MCF 10A (cell line): ENCODE measurements at places on chromosomes 7 and 10.
A peak's percentile ranks its signal among the peaks of the same experiment; 100 is the strongest.

DNA sequence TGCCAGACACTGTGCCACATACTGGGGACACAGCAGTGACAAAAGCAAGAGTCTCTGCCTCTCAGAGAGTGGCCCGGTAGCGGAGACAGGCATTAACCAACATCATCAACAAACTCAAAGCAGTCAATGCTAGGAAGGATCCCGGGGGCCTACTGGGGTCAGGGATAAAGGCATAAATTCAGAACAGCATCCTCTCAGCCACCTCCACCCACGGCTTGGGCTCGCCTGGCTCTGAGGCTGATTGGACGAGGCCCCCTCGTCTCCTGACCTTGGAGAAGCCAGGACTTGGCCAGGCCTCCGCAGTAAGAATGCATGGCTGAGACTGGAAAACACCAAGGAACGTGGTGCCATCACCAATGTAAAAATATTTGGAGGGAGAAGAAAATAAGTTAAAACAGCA lies 102.1 kb downstream of the ARHGAP22 start:
- no peak overlapping the region for H3K27ac ChIP-seq
- H3K27me3 ChIP-seq, result no peaks in the 10 kb centered on the region
- DNase-seq, result no peak
- H3K4me1 ChIP-seq, result peaks cover under 1% of the 10 kb centered on the region
- no peak overlapping the region for H3K4me3 ChIP-seq

DNA sequence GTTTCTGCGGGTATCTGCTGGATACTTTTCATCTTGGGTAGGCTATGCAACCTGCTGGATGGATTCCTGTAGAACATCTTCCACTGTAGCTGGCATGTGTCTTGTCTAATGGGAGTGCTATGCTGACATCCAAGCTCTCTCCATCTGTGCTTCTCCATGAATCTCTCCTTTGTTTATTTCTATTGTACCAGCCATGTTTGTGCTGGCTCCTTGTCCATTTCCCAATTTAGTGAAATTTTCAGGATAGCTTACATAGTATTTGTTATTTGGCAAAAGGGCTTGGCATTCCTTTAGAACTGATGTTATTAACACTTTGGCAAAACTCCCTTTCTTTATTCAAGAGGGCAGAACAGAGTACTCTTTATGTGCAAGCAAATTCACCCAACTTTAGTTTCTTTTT lies 198.0 kb downstream of the CSTF2T start:
- no peak overlapping the region for H3K27ac ChIP-seq
- H3K4me1 ChIP-seq, result no peaks in the 10 kb centered on the region

DNA sequence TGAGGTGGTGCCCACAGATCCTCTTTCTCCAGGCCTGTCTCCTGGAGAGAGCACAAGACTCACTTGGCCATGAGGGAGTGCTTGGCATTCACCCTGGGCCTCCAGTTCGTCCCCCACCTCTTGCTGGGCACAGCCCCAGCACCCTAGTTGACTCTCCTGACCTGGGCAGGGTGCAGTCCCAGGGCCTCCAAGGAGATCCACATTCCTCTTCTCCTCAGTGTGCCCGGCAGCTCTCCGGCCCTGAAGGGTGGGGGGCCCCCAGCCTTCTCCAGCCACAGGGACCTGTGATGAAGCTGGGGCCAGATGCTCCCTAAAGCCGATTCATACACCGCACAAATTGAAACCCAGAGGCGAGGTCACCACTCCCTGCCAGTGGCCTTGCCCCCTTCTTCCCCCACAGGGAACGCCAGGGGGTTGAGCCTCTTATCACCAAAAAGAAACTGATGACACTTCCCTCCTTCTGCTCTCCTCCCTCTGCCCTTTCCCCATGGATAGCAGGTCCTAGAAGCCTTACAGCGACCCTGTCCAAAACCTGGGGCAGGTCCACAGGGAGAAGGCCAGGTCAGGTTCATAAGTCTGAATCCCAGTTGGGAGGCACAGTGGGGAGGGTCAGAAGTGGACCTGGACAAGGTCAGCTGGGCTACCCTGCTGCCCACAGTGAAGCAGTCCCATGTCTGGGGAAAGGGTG lies 3.1 kb downstream of the EN2 start:
- H3K27me3 ChIP-seq, result peaks cover 40% of the 10 kb centered on the region
- no peaks in the 10 kb centered on the region for H3K4me1 ChIP-seq

DNA sequence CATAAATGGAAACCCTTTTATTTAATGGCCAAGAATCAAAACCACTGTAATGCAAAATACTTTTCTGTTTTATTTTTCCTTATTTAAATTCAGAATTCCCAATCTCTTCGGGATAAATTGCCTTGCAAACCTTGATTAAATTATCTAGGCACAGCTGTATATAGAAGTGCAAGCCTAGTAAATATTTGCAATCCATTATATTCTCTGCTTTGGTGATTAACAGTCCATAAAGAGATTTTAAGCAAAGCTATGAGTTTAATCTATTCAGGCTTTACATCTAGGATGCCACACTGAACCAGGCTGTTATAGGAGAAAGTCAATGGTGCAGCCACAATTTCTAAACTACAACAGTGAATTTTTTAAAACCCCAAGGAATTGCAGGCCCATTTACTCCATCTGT lies 43.6 kb upstream of the THSD7A start:
- no peak for DNase-seq
- no peak overlapping the region for H3K4me3 ChIP-seq
- H3K36me3 ChIP-seq, result no peaks in the 10 kb centered on the region

- H3K27ac ChIP-seq, result no peak overlapping the region
- H3K4me3 ChIP-seq, result no peak overlapping the region
- DNase-seq, result no peak
- no peaks in the 10 kb centered on the region for H3K27me3 ChIP-seq
- H3K4me1 ChIP-seq, result no peaks in the 10 kb centered on the region
Measured at GRCh38 chr10:77333610-77334340, 303.8 kb downstream of the KCNMA1 start.

- H3K27me3 ChIP-seq, result no peaks in the 10 kb centered on the region
- peaks cover 11% of the 10 kb centered on the region for H3K4me1 ChIP-seq
- DNase-seq, result no peak
- H3K27ac ChIP-seq, result no peak overlapping the region
- H3K4me3 ChIP-seq, result no peak overlapping the region
- H3K36me3 ChIP-seq, result no peaks in the 10 kb centered on the region
Measured at GRCh38 chr7:138924501-138925225, 56.5 kb downstream of the KIAA1549 start.

DNA sequence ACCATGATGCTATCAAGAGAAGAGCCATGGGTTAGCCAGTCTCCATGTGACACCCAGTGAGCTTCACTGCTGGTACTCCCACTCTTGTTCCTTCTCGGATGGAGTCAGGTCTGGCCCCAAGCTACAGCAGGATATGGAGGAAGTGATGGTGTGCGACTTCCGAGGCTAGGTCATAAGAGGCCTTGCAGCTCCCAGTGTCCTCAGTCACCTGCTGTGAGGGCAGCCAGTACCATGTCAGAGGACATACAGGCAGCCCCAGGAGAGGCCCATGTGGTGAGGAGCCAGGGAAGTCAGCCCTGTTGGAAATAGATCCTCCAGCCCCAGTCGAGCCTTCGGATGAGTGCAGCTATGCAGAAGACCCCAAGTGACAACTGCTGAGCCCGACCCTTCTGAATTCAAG lies 237.0 kb downstream of the EBF3 start:
- DNase-seq, result no peak
- no peaks in the 10 kb centered on the region for H3K36me3 ChIP-seq
- no peaks in the 10 kb centered on the region for H3K27me3 ChIP-seq
- no peak overlapping the region for H3K4me3 ChIP-seq
- H3K4me1 ChIP-seq, result no peaks in the 10 kb centered on the region

- peaks cover 5% of the 10 kb centered on the region for H3K4me1 ChIP-seq
- H3K27ac ChIP-seq, result no peak overlapping the region
- peak; percentile 8 for DNase-seq
- H3K4me3 ChIP-seq, result no peak overlapping the region
- H3K27me3 ChIP-seq, result no peaks in the 10 kb centered on the region
- H3K36me3 ChIP-seq, result no peaks in the 10 kb centered on the region
Measured at GRCh38 chr7:77479536-77480088, 57.5 kb upstream of the PTPN12 start.

GRCh38 chr10:101388676-101389276 lies 34.8 kb downstream of the BTRC start:
- H3K4me3 ChIP-seq, result no peak overlapping the region
- peaks cover 13% of the 10 kb centered on the region for H3K36me3 ChIP-seq
- H3K27ac ChIP-seq, result no peak overlapping the region
- no peaks in the 10 kb centered on the region for H3K4me1 ChIP-seq
- no peak for DNase-seq

- no peak overlapping the region for H3K4me3 ChIP-seq
- no peak overlapping the region for H3K27ac ChIP-seq
- no peak for DNase-seq
- H3K27me3 ChIP-seq, result no peaks in the 10 kb centered on the region
Measured at GRCh38 chr7:44068054-44068453, 2.7 kb upstream of the PGAM2 start.

- H3K27me3 ChIP-seq, result no peaks in the 10 kb centered on the region
- H3K27ac ChIP-seq, result no peak overlapping the region
- H3K4me3 ChIP-seq, result no peak overlapping the region
Measured at GRCh38 chr7:26792576-26792975, 71.8 kb downstream of the SKAP2 start.

- H3K27me3 ChIP-seq, result no peaks in the 10 kb centered on the region
- H3K36me3 ChIP-seq, result no peaks in the 10 kb centered on the region
- no peak overlapping the region for H3K4me3 ChIP-seq
- H3K4me1 ChIP-seq, result no peaks in the 10 kb centered on the region
Measured at GRCh38 chr10:99854860-99855259, 72.4 kb downstream of the ABCC2 start.

DNA sequence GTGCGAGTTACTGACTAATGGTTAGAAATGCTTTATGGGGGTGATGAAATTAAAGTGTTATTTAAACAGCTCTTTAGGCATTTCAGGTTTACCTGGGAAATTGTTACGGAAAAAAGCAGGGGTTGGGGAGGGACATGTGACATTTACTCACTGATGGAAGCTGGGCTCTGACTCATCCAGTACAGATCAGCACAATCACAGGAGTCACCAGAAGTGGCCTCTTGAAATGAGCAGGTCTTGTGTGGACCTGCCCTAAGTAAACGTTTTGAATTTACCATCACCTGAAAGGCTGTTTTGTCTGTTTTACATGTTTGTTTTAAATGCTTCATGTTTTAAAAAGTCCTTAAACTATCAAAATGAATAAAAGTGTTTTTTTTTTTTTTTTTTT lies 2.3 kb downstream of the GLRX3 start:
- peak overlapping the region; percentile 86 for H3K4me3 ChIP-seq
- peaks cover 30% of the 10 kb centered on the region for H3K4me1 ChIP-seq
- peak; percentile 88 for DNase-seq
- peak overlapping the region; percentile 67 for H3K27ac ChIP-seq

- H3K27me3 ChIP-seq, result no peaks in the 10 kb centered on the region
- no peak overlapping the region for H3K4me3 ChIP-seq
- peak overlapping the region; percentile 30 for H3K27ac ChIP-seq
- H3K4me1 ChIP-seq, result peaks cover 28% of the 10 kb centered on the region
- DNase-seq, result no peak
- H3K36me3 ChIP-seq, result peaks cover 4% of the 10 kb centered on the region
Measured at GRCh38 chr7:140655511-140656408, 15.1 kb upstream of the DENND2A start.

GRCh38 chr10:132543916-132544743 lies 6.5 kb downstream of the INPP5A start:
- H3K4me3 ChIP-seq, result no peak overlapping the region
- no peak overlapping the region for H3K27ac ChIP-seq
- peaks cover 21% of the 10 kb centered on the region for H3K4me1 ChIP-seq
- no peaks in the 10 kb centered on the region for H3K36me3 ChIP-seq
- no peaks in the 10 kb centered on the region for H3K27me3 ChIP-seq
